ENCODE measurements at places on chromosomes 12 and 14. TPM values are rescaled to one million over a fixed set of nuclear protein-coding genes. Genes with fewer than 3 reads are reported as not detected.

The ALKBH2 gene
- 10.8 TPM for total RNA-seq

The LRP6 gene
- total RNA-seq, result 0.37 TPM

The NOVA1 gene
- not detected for total RNA-seq

The OAS2 gene
- 242 TPM for total RNA-seq

The KCNC2 gene
- not detected for total RNA-seq

The OR6C2 gene
- not detected for total RNA-seq

The MIP gene
- total RNA-seq, result not detected

The COX14 gene
- total RNA-seq, result 50.0 TPM

The SIX1 gene
- not detected for total RNA-seq

The SLC25A21 gene
- total RNA-seq, result not detected

The OR4E1 gene
- not detected for total RNA-seq

The LRRK2 gene
- total RNA-seq, result not detected

Measured in activated CD8-positive, alpha-beta T cell treated with anti-CD3 and anti-CD28 coated beads, Interleukin-2, amount 10 ng/mL, durations not matched to agents 7 days and 5 days (primary cell).